AG09319 (cell line): ENCODE measurements at places on chromosomes 4 and X.
A peak's percentile ranks its signal among the peaks of the same experiment; 100 is the strongest.

DNA sequence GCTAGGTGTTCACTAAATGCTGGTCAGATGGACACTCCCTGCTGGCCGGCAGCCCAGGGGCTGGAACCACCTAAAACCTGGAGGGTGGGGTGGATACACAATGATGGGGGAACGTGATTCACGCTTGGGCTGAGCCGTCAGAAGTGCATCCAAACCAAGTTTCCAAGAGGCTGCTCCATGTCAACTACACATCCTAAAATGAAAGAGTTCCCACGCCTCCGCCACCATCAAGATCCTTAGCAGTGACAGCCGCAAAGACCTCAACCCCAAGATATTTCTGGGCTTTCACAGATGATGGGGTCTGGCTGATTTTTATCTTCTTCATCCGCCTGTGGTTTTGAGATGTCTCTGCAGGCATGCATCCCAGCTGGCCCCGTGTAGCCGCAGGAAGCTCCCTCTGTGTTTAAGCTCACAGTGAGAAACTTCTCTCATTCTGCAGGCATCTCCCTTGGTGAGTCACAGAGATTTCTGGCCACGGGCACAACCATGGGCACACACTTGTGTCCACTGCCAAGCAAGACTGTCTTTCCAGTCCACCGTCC, 84.4 kb downstream of the HTRA3 start:
- DNase-seq = no peak

DNA sequence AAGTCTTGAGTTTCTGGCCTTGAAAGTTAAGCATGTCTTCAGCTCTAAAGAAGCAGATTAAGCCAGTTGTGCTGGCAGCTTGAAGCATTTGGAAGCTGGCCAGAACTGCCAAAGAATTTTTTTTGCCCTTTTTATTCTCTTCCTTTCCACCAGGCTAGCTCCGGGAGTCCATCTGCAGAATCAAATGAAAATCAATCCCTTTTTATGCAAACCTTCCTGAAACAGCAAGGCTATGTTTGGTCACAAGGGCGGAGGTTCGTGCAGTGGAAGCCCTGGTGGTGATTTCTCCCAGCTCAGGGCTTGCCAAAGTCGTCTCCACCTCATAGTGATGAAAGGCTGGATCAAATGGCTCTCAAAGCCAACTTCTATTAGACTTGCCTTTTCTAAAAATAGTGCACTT, 21.6 kb upstream of the C4orf54 start:
- DNase-seq = no peak

GRCh38 chr4:102153391-102153790, 191.9 kb downstream of the SLC39A8 start:
- no peak for DNase-seq

DNA sequence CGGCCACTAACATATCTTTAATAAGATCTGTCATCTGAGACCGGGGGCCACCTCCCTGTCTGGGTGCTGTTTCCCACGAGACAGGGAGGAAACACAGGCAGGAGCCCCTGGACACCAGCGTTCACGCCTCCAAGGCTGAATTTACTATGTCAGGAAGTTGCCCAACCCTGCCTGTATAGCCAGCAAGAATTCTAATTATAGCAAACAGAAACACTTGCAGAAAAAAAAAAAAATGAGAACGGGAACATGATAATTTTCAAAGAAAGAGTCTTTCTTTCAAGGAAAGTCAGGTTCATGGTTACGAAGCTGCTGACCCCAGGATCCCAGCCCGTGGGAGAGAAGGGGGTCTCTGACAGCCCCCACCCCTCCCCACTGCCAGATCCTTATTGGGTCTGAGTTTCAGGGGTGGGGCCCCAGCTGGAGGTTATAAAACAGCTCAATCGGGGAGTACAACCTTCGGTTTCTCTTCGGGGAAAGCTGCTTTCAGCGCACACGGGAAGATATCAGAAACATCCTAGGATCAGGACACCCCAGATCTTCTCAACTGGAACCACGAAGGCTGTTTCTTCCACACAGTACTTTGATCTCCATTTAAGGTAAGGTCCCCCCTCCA, at the start of gene IL3RA:
Gene IL3RA (plus strand): TSS at position 455 of the 613 bp plus-strand sequence. CDS start 4,981 bp downstream, outside the sequence.
- no peak for DNase-seq

DNA sequence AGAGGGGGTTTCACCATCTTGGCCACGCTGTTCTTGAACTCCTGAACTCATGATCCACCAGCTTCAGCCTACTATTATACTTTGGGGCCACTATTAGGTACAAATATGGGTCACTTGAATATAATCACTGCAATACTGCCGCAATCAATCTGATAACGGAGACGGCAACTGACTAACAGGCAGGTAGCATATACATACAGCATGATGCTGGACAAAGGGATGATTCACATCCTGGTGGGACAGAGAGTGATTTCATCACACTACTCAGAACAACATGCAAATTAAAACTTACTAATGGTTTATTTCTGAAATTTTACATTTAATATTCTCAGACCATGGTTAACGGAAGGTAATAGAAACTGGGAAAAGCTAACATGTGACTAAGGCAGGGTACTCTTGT, 10.9 kb downstream of the LRBA start:
- no peak for DNase-seq

GRCh38 chr4:39526765-39527295, 409 bp downstream of the UGDH start:
- no peak for DNase-seq

- DNase-seq = no peak
These were observed 75.6 kb upstream of the FAM9C start for GRCh38 chrX:13120017-13120416.

DNA sequence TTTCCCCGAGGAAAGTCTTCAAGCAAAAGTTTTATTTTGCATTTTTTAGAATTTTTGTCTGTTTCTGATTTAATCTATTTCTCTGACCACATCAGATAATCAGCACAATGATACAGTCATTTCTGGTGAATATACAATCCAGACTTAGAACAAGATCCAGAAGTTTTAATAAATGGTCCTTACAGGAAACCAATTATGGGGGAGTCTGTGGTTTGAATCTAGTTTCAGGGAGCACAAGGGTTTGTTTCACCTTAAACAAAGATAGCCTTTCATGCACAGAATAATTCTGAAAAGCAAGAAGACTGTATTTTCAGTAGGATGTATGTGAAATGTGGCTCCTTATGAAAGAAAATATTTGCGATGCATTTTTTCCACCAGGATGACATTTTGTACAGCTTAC, 158.5 kb upstream of the ARSJ start:
- DNase-seq = no peak

- DNase-seq = no peak
These were observed 60.3 kb downstream of the SH3KBP1 start for GRCh38 chrX:19827088-19827487.

DNA sequence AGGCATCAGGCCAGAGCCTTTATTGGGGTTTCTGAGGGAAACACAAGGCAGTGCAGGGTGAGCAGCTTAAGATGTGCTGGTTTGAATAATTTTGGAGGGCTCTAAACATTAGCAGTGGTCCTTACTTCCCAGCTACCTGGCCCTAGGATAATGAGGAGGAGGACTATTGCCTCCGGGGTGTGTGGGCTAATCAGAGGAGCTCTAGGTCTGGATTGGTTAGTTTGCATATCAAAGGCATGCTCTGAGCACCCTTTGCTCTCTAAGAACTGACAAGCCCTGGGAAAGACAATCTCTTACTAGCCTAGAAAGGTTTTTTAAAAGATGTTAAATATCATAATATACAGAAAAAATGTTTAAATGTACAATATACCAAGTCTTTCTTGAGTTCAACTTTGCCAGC, 58.4 kb downstream of the RXFP1 start:
- DNase-seq = no peak

DNA sequence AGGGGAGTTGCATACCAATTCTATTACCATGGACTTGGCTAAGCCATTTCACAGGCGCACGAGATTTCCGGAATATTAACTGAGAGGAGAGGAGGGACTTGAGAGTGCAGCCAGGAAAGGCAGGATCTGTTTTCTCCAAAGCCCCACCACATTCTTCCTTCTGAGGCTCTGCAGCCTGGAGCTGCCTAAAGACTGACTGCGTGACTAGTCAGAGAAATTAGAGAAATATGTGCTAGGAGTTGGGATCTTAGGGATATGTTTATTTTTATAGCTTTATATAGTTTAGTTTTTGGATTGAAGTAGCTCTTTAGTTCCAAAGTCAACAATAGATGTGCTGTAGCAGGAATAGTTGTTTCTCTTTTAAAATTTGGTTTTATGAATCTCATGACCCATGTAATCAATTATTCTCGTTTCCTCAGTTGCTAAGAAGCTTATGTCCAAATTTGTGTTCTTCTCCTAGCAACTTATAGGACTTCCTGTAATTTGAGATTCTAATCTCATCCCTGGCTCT, 300.1 kb upstream of the DDX53 start:
- peak; percentile 46 for DNase-seq

- DNase-seq = no peak
These were observed 37.4 kb upstream of the ARHGAP6 start for GRCh38 chrX:11702965-11703631.

DNA sequence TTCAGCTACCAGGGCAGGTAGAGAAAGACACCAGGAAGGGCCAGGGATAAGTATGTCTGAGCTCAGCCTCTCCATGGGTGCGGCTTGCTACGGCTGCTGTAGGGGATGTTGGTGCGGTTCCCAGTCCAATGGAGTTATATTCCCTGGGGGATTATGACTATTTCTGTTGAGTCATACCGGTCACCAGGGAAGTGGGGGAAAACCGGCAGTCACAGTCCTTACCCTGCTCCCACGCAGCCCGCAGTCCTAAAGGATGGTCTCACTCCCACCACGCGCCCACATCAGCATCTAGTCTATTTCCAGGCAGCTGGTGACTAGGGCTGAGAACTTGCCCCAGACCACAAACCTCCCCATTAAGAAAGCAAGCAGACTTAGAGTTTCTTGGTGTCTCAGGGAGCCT, 191.6 kb downstream of the VEGFC start:
- no peak for DNase-seq

GRCh38 chrX:98795636-98796035, 1614.4 kb downstream of the PCDH19 start:
- DNase-seq = no peak

DNA sequence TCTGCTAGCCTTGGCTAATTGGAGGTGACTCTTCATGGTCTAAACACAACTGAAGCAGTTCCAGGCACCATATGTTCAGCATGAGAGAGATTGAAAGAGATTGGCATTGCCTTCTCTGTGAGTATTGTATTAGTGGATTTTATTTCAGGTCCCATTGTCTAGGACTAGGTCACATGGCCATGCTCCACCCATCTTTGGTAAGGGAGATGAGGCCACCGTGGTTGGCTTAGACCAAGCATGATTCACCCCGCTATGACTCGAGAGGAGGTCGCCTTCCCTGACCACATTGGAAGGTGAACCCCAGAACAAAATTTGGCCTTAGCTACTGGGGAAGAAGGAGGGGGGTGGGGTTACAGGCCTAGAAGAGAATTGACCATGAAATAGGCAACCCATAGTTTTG, 109.9 kb upstream of the BCOR start:
- no peak for DNase-seq

- DNase-seq = no peak
These were observed 341.7 kb downstream of the PPP3CA start for GRCh38 chr4:101005659-101006058.

GRCh38 chr4:2783790-2784189, 9.1 kb upstream of the SH3BP2 start:
- DNase-seq = no peak

GRCh38 chr4:1196421-1197183, 24.2 kb upstream of the SPON2 start:
- no peak for DNase-seq

DNA sequence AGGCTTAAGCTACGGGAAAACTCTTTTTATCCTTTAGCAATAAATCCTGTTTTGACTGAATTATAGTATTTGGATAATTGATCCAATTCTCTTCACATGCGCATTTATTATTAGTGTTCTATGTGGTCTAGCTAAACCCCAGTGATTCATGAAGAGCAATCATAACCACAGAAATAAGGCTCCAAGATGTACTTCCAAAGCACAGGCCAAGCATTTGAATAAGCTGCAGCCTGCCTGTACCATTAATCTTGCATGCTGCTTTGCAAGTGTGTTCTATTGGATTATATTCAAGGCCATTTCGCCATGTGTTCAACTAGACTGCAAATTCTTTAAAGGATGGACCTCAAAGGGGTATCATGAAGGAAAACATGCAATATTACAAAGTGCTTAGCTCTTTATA, 385.2 kb upstream of the FAT1 start:
- DNase-seq = no peak

DNA sequence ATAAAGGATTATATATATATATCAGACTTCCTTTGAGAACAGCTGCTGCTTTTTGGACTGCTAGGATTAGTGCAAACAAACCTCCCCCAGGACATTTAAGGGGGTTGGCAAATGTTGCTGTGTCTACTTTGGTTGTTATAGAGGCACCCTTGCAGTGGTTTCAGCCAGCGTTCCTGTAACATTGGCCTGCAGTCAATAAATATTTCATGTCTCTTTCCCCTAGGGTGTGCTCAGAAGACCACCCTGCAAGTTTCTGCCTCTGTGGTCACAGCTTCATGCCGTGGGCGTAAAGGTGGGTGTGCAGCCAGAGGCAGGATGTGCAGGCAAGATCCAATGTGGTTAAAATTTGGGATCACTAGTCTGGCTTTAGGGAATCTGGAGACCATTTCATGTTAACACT, 28.9 kb downstream of the FGF5 start:
- DNase-seq = no peak

DNA sequence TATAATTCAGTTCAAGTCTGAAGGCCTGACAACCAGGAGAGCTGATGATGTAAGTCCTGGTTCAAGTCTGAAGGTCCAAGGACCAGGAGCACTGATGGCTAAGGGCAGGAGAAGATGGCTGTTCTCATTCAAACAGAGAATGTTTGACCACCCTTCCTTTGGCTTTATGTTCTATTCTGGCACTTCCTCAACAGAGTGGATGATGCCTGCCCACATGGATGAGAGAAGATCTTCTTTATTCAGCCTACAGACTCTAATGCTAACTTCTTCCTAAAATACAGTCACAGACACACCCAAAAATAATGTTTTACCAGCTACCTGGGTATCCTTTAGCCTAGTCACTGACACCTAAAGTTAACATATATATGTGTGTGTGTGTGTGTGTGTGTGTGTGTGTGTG, 25.6 kb upstream of the IRF2 start:
- no peak for DNase-seq

GRCh38 chrX:39859991-39860861, 237.5 kb downstream of the BCOR start:
- DNase-seq = no peak

GRCh38 chrX:105565856-105566255, 256.5 kb upstream of the NRK start:
- no peak for DNase-seq

DNA sequence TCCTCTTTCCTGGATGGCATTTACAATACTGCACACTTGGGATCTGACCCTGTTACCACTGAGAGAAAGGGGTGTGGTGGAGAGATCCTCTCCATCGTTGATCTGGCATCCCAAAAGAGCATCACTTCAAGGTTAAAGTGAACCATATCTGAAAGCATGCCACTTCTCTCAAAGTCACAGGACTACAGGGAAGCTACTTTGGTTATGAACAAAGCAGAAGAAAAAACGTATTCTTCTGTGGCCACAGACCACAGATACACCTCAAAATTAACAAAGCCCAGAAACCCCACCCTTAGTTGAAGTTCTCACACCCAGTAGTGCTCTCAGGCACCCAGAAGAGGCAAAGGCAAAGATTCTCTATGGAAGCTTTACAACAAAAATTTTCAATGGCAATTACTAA, 108.3 kb downstream of the JADE1 start:
- no peak for DNase-seq

- DNase-seq = no peak
These were observed 16.8 kb downstream of the BANK1 start for GRCh38 chr4:101807351-101807750.

- peak; percentile 92 for DNase-seq
These were observed at the start of gene FAM13A for GRCh38 chr4:89056953-89057398. FAM13A (minus strand) TSS chr4:89057185; CDS start chr4:89056964, 221 bp downstream.

GRCh38 chr4:155593793-155594192, 72.9 kb upstream of the GUCY1A1 start:
- no peak for DNase-seq

GRCh38 chrX:20320461-20321159, 53.9 kb upstream of the RPS6KA3 start:
- DNase-seq = no peak
